Stimulated activated CD4-positive, alpha-beta T cell treated with anti-CD3 and anti-CD28 coated beads, TNF-alpha, amount 100 ng/mL, for 48 hours (primary cell): ENCODE measurements at places on chromosomes 1 and 21.

DNA sequence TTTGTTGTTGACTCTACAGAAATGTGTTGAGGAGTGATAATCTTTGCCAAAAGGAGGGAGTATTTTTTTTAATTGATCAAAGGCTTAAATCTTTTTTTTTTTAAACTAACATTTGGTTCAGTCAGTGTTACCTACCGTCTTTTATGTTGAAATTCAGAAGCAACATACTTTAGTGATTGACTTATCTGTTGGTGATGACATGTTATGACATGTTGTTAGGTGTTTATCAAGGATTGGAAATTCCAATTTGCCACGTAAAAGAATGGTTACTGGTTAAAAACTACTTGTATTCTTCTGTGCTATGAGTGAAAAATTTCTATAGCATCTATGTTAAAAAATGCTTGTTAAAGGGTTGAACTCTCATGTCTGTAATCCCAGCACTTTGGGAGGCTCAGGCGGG, 61.2 kb downstream of the DNM3 start:
- no peak for DNase-seq

GRCh38 chr1:17933971-17934370, 173.6 kb upstream of the IGSF21 start:
- no peak for DNase-seq

- DNase-seq, result no peak
Measured at GRCh38 chr1:3021233-3021671, at the start of gene ACTRT2. Gene ACTRT2 (plus strand): TSS chr1:3021467. CDS start chr1:3021687, 220 bp downstream.

DNA sequence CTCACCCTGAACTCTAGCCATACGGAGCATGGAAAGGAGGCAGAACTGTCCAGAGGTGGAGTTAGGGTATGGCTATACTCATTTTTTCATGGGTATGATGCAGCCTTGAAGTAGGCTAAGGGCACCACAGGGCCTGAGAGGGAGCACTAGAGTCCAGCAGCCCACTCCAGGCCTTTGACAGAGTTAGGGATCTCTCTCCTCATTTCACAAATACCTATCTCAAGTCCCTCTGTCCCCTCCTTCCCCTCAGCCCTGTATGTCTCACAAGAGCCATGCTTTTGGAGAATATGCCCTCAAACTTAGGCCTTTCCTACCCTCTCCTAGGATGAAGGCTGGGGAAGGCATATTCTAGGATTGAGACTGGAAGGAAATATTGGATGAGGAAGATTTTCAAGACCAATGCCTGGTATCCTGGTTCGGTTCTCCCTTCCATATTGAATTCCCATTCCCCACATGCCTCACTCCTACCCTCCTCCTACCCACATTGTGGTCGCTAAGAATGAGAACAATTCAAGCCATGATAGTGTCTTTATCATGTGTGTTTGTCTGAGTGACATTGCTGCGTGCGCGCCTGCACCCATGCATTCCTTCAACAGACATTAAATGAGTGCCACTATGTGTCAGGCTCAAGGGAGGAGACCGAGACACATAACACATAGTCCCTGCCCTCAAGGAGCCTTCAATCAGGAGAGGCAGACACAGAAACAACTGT, 2.6 kb upstream of the NECTIN4 start:
- no peak for DNase-seq

- no peak for DNase-seq
Measured at GRCh38 chr1:201172999-201173610, 17.5 kb upstream of the IGFN1 start.
